CD4-positive, CD25-positive, alpha-beta regulatory T cell (primary cell): ENCODE measurements at places on chromosomes 16 and 17. TPM values are rescaled to one million over a fixed set of nuclear protein-coding genes. Genes with fewer than 3 reads are reported as not detected.
A peak's percentile ranks its signal among the peaks of the same experiment; 100 is the strongest.

GRCh38 chr16:87744750-87745514 is 20.9 kb downstream of the KLHDC4 start:
- DNase-seq, result no peak

DNA sequence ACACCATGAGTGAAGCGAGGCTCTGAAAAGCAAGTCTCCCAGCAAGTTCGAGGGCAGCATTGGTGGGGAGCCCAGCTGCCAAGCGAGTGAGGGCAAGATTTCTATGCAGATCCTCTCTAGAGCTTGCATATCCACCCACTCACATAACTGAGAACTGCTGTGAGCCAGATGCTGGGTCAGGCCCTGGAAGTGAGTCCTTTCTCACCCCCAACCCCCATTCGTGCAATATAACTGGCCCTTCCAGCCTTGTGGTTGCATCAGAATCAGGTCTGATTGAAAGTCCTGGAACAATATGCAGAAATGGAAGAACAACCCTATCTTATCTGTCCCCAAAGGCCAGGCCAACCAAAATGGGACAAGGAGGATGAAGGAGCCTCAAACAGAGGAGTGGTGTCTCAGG is 146.6 kb downstream of the IRX5 start:
- DNase-seq, result no peak

GRCh38 chr17:14269473-14269872 is 31.4 kb upstream of the HS3ST3B1 start:
- DNase-seq, result no peak

GRCh38 chr17:79843474-79843815 is 4.2 kb upstream of the CBX4 start:
- DNase-seq, result no peak

Gene HS3ST2
- total RNA-seq, result not detected

Gene ADAP2
- total RNA-seq, result 2.6 TPM

GRCh38 chr16:24771132-24771778 is 41.8 kb downstream of the TNRC6A start:
- DNase-seq, result no peak

DNA sequence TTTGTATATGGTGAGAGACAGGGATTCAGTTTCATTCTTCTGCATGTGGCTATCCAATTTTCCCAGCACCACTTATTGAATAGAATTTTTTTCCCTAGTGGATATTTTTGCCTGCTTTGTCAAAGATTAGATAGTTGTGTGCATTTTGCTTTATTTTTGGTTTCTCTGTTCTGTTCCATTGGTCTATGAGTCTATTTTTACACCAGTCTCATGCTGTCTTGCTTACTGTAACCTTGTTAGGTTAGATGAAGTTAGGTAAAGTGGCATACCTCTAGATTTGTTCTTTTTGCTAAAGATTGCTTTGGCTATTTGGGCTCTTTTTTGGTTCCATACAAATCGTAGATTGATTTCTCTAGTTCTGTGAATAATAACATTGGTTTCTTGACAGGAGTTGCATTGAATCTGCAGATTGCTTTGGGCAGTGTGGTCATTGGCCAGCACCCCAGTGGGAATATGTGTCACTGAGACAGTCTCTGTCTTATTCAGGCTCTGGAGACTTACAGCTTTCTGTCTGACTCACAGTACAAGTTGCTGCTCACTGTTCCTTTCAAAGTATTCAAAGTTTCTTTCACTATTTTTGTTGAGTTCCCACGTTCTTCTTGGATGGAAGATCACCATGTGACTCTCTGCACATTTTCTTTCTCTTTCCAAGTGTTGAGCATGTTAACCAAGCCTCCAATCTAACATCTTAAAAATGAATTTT is 709.1 kb downstream of the CDH11 start:
- DNase-seq, result no peak

DNA sequence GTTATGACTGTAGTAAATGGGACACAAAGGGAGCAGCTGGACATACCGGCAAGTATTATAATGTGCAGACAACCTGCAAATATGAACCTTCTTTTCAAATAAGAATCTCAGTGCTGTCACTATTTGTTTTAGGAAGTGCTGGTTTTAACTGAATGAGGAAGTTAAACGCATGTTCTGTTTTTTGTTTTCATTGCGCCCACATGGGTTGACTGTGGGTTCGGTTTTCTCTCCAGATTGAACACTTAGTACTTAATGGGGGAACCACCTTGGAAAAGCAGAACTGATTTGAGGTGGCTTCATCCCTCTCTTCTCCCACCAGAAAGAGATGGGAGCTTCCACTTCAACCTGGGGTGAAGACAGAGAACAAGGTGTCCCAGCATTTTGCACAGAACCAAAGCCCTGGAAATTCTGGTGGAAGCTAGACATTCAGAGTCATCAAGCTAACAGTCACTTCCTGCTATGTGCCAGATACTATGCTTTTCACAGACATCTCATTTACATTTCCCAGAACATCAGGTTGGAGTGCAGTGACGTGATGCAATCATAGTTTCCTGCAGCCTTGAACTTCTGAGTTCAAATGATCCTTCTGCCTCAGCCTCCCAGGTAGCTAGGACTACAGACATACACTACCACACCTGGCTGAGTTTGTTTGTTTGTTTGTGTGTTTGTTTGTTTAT is 149.8 kb downstream of the CDH13 start:
- no peak for DNase-seq

DNA sequence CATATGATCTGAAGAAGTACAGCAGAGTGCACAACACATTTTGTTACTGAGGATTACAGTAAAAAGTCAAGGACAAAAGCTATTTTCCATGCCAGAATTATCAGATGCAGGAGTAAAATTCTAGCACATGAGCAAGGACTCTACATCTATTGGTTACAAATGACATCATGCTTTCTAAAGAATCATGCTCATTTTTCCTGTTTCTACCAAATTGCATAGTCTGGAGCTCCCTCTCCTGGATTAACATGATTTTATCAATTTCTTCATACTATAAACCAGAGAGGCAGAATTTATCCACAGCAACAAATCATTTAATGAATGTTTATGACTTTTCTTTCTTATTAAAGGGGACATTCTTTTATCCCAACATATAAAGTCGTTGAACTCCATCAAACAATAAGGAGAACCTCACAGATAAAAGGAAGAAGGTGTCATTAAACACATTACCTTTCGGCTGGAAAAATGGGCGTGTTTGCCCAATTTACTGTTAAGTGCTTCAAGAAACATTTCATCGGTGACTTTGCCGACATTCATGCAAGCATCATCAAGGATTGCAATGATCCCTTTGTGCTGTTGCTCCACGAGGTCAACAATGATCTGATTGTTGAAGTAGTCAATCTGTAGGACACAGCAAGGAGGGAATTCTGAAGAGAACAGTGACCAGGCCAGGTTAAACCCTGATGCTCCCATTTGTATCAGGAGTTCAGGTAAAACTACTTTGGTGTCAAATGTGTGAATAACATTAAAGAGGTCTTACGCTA is 121.7 kb downstream of the MYO1D start:
- DNase-seq, result peak; percentile 61

Gene TBC1D3C
- total RNA-seq, result 2.0 TPM

DNA sequence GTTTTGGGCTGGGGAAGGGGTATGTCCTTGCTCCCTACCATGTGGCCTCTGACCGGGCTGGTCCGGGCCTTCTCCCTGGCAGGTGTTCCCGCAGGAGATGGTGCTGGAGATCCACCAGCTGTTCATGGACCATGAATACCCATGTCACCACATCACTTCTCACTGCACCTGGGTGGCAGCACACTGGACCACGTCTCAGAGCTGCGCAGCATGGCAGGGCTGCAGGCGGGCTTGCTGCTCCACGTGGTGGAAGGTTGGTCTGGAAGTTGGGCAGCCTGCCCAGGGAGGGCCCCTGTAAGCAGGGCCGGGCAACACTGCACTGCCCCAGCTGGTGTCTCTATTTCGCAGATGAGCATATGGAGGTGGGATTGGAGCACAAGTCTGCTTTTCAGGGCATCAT is 169.5 kb upstream of the ZNF267 start:
- DNase-seq, result no peak

Gene HOXB3
- total RNA-seq, result 8.1 TPM

- no peak for DNase-seq
Measured at GRCh38 chr17:55482591-55483389, 28.5 kb downstream of the SMIM36 start.

DNA sequence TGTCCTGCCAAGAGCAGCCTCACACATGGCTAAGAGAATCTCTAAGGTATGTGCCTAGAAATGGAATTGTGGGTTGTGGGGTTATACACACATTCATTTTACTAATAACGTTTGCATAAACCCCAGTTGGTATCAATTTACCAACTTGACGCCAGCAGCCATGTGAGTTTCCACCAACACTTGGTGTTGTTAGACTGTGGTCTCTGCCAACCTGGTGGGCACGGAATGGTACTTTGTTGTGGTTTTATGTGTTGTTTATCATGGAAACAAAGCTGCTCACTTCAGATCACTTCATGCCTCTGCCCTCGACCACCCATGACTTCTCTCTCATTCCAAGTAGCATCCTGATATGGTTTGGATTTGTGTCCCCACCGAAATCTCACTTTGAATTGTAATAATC is 152.0 kb upstream of the CDC42EP4 start:
- no peak for DNase-seq

DNA sequence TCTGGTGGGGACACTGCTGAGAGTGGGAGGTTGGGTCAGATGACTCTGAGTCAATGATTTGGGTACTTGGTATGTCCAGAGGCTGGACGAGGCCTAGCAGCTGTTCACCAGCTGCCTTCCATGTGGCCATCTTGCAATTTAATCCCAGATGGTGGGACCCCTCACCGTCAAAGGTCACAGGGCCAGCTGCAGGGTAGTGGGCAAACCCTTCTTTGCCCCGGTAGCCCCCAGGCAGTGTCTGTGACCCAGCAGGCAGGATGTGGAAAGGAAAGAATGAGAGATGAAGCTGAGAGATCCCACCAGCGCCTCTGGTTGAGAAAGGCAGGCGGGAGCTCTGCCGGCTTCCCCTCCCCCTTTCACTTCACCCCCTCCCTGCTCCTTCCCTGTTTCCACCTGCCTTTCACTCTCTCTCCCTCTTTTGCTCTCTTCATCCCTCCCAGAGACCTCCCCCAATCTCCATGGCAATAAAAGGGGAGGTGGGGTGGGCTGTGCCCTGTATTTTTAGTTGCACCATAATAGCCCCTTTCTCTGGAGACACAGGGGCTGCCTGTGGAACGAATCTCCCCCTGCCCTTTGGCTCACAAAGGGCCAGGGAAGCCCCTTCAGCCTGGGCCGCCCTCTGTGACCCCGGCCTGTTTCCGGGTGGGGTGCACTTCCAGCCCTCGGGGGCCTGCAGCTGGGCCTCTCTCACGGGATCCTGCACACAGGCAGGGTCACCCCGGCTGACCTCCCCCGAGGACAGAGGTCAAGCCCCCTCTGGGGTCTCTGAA is 20.2 kb downstream of the CDK5RAP3 start:
- no peak for DNase-seq

DNA sequence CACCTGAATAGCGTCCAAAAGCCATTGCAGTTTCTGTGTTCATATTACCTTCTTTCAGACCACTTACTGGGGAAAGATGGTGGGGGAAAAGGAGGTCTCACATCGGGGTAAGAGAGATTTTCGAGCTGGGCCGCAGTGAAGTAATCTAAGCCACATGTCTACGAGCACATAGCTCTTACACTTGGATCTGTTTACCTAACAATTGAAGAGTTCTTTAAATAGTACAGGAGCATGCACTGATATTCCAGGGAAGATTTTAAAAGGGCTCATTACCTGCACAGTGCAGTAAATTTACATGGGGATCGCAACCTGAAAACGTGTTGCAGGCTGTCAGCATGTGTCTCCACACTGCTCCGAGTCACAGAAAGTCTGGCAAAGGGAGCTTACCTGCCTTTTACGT is 12.6 kb downstream of the MAF start:
- no peak for DNase-seq

Gene CMTM2
- total RNA-seq, result 0.49 TPM

DNA sequence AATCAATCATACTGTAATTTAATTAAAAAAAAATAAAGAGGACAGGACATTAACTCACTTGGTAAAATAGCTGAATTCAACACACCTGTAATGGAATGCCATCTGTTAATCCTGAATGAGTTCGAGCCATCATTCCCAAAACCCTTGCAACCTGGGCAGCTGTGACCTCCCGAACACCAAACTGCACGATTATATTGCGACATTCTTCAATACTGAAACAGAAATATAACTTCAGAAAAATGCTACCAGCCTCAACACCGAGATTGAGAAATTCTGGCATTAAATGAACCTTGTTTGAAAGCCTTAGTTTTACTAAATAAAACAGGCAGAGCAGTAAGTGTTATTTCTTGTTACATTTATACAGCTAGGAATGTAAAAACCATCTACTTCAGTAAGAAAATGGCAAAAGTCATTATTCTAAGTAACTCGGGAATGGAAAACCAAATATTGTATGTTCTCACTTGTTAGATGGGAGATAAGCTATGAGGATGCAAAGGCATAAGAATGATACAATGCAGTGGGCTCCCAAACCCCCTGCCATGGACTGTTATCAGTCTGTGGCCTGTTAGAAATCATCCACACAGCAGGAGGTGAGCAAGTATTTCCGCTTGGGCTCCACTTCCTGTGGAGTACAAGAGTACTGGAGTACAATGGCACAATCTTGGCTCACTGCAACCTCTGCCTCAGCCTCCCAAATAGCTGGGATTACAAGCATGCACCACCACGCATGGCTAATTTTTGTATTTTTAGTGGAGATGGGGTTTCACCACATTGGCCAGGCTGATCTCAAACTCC is 46.5 kb downstream of the CNOT1 start:
- no peak for DNase-seq

DNA sequence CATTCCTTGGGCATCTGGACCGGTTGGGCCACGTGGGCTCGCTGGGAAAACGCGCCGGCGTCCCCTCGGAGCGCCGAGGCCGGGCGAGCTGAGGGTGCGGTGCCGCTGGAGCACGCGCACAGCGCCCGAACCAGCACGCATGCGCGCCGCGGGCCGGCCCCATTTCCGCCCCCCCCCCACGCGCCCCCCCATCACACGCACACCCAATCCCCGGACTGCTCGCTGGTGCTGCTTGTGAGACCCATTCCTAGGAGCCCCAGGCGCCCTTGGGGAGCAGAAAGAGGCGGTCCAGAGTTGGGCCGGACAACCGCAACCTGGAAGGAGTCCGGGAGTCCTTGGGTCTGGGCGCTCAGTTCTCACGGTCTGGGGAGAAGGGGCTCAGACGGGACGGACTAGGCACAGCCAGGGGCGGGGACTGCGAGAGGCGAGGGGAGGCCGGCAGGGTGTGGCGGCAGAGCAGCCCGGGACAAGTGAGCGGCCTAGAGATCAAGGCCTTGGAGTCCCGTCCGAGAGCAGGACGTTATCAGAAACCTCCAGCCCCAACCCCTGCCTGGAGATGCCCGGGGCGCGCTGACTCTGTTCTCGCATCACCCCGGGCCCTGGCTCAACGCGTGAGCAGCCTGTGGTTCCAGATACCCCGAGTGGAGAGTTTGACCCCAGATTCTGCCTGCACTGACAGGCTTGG is 6.0 kb upstream of the CBX8 start:
- DNase-seq, result no peak

DNA sequence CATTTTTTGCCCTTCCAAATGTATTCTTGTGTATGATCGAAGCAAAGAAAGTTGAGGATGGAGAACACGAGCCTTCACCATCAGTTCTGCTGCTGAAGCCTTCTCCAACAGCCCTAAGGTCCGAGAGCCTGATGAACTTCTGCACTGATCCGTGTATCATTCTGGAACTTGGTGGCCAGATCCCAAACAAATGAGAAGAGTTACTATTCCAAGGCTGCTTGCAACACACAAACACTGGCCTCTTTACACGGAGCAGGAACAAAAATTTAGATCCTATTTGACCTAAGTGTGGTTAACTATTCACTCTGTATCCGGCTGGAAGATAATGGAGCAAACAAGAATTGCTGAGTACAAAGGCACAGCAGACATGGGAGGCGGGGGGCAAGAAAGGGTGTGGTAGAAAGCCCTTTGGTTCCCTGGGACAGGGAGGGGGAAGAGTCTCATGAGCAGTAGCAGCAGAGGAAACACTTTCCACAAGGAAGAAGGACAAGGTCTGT is 282.9 kb downstream of the SOX9 start:
- DNase-seq, result no peak
